ENCODE measurements at places on chromosomes 2 and 18.

DNA sequence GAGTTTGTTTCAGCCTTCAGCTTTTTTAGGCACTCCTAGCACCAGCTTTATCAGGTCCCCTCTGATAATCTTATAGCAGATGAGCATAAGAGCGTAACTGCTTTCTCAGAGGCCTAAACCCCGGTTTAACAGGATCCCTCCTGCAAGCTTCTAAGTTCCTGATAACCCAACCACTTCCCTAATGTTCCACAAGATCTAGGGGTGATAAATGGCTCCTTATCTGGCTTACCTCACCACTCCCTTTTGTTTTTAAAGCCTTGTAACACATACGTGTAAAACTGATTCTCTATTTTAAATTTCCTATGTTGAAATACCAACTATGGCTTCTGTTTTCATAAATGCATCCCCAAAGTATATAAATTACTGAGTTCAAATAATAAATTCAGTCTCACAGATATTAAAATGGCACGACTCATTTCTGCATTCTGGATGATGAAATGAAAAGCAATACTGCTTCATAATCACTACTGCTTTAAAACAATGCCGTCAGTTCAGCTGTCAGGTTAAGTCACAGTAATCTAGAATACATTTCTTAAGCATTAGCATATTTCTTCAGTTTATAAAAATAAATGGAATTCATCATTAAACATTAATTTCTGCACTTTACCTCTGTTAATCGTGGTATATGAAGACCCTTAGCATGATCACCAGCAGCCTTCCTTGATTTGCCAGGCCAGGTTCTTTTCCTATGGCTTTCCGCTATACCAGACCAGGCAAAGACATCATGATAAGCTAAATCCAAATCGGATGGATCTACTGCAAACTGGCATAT lies 126.3 kb downstream of the C2orf74 start:
- DNase-seq: no peak

- no peak for DNase-seq
Observed at GRCh38 chr2:51781691-51782090, 749.8 kb upstream of the NRXN1 start.

- DNase-seq: no peak
Observed at GRCh38 chr2:112733871-112734270, 13.1 kb downstream of the NT5DC4 start.

DNA sequence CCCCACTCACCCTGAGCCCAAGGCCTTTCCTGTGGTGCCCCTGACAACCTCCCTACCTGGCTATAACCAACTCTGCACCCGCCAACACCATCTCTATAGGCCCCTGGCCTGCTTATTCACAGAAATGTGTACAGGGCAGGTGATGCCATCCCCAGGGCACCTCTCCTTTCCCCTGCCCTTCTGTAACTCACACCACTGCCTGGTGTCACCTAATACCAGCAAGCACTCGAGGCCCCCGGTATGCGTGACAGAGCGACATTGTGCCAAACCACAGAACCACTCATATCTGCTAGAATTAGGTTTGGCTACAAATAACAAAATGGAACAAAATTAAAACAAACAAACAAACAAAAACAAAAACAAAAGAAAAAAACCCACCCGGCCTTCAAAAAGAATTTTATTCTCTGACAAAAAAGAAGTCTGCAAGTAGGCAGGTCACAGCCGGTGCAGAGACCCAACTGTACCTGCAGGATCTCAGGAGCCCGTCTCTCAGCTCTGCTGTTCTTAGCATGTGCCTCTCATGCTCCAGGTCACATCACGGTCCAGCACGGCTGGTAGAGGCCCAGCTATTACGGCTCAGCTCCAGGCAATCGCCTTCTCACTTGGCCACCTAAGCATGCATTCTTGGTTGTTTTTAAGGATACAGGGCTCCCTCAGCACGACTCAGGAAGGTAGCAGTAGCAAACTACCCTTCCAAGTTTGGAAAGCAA lies 51.4 kb downstream of the FAM178B start:
- no peak for DNase-seq

GRCh38 chr2:151974988-151975387 lies 123.9 kb downstream of the CACNB4 start:
- DNase-seq: no peak

GRCh38 chr18:1078301-1078700 lies 173.6 kb downstream of the ADCYAP1 start:
- DNase-seq: no peak

Data from esophagus squamous epithelium (tissue), 5 donors.